ENCODE measurements at places on chromosomes 6 and 20. TPM values are rescaled to one million over a fixed set of nuclear protein-coding genes. Genes with fewer than 3 reads are reported as not detected.

DNA sequence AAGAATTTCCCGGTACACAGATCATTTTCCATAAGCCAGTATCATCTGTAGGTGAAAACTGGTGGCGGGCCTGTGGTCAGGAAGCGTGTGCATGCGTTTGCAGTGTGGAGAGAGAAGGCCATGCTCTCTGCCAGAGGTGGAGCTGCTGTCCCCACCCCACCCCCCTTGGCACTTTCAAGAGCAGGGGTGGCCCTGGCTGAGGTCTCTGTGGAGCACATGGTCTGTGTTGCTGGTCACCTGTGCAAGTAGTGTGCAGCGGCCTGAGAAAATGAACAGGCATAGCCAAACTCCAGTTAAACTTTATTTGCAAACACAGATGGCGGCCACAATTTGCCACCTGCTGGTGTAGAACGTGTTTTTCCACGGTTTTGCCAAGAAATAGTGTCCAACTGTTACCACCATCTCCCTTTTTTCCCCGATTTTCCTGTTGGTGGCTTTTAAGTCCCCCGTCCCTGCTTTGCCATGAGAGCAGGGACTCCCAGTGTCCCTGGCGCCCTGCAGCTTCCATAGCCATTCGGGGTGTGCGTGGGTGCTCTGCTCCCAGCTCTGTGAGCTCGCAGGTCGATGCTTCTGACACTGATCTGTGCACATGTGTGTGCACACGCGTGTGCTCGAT, 2.5 kb downstream of the ADRM1 start:
- DNase-seq, result no peak

DNA sequence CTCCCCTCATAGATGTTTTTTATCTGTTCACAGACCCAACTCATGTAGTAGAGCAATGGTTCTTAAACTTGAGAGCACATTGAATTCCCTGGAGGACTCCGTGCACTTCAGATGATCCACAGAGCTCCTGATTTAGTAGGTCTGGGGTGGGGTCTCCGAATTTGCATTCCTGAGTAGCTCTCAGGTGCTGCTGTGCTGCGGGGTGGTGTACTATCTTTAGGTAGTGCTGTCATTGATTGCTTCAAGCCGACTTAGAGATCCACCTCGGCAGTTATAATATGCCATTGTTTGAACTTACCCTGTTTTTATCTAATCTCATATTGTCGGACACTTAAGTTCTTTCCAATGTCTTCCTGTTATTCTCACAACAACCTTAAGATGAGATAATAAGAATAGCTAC, 45.0 kb downstream of the BMP2 start:
- DNase-seq, result no peak

DNA sequence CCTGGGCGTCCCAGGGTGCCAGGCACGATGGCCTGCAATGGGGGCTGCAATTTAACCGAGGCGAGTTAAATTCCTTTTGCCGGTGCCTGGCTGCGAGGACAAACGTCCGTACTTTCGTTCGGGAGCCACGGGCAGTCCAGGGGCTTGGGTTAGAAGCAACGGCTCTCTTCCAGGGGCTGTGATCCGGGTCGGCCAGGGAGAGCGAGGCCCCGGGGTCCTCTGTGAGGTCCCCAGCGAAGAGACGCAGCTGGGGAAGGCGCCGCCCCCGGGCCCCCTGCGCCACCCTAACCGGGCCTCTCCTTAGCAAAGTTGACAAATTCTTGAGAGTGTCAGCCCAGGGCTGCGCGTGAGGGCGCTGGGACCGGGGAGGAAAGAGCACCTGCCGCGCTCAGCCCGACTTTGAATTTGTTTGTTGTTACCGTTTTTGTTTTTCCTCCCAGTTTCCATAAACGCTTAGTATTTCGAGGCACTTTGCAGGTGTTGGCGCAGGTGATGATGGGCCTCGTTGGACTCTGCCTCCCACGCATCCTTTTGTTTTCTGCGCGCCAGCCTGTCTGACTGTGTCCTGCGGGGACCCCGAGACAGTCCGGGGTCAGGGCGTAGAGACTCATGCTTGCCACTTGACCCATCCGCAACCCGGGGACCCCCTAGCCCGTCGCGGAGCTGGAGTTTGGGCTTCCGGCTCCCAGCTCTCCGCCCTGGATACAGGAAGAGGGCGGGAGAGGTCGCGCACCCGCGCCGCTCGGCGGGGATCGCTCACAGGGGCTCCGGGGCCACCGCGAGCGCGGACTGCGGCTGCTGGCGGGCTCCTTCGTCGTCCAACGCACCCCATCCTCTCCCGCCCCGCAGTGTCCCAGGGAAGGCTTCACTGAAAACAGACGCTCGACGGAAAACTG, 5.8 kb downstream of the OLIG3 start:
- peak; percentile 18 for DNase-seq

GRCh38 chr6:19804205-19805128, 32.7 kb upstream of the ID4 start:
- peak; percentile 88 for DNase-seq

DNA sequence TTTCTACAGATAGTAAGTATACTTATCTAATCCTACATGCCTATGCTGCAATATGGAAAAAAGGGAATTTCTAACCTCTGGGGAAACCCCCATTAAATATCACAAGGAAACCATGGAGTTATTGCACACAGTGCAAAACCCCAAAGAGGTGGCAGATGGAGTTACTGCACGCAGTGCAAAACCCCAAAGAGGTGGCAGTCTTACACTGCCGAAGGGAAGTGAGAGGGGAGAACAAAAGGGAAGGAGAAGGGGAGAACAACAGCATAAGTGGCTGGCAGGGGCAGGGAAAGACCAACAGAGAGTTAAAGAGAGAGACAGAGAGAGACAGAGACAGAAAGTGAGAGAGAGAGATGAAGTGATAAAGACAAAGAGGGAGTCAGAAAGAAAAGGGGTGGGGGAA, 43.8 kb upstream of the EIF2S2 start:
- DNase-seq, result no peak

- no peak for DNase-seq
Observed at GRCh38 chr6:33960345-33961313, 156.8 kb upstream of the MLN start.

DNA sequence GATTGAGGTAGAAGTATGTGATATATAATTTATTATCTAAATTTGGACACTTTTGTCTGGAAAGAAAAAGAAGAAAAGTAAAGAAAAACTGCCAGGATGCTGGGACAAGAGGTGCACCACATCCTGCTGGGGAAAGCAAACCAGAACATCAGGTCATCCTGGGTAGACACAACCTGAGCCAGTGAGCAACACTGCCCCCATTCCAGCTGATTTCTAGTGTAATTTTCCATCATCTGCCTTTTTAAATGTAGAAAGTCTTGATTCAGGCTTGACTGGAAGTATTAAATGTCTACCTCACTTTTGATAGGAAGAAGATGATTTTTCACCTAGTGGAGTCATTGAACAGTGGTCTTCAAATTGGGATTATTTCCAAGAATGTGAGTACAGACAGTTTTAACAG, 1164.5 kb upstream of the CITED2 start:
- no peak for DNase-seq

DNA sequence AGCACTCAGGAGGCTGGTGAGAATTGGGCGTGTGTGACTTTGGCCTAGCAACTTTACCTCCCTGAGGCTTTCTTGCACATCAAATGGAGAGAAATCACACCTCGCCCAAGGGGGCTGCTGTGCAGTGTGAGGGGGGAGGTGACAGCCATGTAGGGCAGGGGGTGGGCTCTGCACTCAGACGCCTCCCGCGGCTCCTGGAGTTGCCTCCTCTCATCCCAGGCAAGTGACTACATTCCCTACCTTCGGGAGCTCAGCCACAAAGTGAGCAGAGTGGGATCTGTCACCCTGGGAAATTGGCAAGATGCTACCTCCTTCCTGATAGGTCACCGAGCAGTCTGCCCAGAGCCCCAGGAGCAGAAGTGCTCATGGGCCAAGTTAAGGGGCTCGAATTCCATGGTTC, 56.0 kb downstream of the GCNT2 start:
- DNase-seq, result no peak

DNA sequence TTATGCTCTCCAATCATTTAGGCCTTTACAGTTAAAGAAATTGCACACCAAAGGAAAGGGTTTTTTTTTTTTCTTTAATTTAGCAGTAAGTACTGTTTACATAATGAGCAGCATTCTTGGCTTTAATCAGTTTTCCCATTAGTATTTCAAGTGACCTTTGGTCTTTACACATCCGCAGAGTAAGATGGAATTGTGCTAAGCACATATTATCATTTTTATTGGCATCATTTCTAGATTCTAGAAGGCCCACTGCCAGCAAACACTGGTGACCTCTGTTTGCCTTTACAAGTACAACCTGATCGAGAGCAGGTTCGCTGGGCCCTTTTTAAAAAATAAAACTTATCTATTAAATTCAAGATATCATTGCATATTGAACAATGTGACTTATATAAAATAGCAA, 104.3 kb downstream of the ADGRG6 start:
- no peak for DNase-seq

GRCh38 chr20:5766085-5766764, 16.0 kb downstream of the SHLD1 start:
- DNase-seq, result no peak

- DNase-seq, result peak; percentile 55
Observed at GRCh38 chr6:167825332-167826229, 1.1 kb upstream of the AFDN start.

DNA sequence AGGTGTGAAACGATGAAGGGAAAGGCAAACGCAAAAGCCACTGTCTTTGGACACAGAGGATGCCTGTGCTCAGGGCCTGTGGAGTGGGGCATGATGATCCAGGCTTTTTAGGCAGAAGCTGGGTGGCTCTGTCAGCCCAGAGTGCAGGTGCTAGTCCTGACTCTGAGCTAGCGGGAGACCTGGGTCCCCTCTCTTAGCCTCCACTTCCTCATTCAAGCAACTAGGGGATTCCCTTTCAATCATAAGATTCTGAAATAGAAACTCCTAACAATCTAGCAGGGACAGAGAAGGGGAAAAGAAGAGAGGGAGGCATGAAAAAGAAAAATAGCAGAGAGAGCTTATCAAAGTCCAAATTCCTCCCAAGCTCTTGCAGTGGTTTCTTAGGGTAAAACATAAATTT, 7.6 kb upstream of the HIVEP2 start:
- no peak for DNase-seq

DNA sequence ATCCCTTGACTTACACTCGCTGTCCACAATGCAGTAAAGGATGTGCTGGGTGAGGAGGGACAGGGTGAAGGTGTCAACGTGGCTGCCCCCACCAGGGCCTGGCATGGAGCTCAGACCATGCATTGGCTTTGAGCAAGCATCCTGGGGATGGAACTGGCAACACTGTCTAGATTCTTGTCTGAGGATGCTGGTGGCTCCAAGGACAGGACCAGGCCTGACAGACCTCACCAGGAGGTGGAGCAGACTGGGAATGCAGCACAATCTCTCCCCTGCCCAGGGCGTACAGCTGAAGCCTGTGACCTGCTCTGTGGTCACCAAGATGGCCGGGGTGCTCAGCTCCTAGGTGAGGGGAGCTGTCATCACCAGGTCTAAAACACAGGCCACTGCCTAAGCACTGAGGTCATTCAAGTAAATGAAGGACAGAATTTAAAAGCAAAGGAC, 50.9 kb downstream of the MYH7B start:
- DNase-seq, result no peak

GRCh38 chr20:16476032-16476431, 97.2 kb downstream of the KIF16B start:
- no peak for DNase-seq

DNA sequence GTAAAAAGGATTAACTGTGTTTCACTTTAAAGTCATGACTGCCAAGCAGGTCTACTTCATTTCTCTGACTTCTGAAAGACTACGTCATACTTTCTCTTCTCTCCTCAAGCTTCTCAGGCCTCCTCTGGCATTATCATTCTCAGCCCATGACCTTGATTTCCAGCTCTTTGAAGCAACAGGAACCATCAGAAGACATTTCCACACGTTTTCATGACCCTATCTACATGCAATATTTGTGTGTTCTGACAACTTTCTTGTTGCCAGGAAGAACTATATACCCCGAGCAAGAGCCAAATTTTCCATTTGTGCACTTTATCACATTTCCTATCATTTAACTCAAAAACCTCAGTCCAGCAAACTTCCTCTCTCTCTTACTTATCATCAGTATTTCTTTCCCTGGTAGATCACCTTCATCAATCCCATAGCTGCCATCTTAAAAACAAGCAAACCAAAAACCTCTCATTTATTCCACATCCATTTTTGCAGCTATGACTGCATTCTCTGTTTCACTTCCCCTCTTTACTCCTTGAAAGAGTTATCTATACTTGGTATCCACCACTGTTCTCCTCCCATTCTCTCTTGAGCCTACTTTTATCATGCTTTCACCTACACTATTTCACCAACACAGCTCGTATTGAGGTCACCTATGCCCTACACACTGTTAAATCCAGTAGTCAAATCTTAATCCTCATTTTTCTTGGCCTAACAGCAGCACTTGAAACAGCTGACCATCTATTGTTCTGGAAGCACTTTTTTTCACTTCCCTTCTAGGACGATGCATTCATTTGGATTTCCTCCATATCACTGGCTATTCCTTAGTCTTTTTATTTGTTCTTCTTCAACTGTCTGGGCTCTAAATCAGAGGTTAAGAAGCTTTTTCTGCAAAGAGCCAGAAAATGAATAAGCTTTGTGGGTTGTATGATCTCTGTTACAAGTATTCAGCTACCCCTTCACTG, 47.1 kb downstream of the STX7 start:
- DNase-seq, result no peak

DNA sequence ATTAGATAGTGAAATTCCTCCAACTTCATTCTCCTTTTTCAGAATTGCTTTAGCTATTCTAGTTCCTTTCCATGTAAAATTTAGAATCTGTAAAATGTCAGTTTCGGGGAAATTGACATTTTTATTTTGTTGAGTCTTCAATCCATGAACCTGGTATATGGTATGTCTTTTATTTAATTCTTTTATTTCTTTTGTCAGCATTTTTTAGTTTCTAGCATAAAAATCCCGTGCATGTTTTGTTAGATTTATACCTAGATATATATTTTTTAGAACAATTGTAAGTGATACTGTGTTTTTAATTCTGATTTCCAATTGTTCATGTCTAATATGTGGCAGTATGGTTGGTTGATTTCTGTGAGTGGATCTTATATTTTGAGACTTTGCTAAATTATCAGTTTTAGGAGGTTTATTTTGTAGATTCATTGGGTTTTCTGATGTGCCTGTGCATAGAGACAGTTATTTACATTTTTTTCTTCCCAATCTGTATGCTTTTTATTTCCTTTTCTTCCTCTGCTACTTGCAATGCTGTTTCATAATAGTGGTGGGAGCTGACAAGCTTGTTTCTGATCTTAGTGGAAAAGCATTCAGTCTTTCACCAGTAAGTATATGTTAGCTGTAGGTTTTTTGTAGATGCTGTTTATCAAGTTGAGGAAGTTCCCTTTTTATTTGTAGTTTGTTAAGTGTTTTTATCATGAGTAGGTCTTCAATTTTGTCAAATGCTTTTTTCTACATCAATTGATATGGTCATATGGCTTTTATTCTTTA, 13.7 kb downstream of the TAB2 start:
- DNase-seq, result no peak

- no peak for DNase-seq
Observed at GRCh38 chr6:7687145-7688111, 38.5 kb upstream of the BMP6 start.

Gene TGM2
- total RNA-seq, result 1.2 TPM

Gene SCUBE3
- total RNA-seq, result 22.2 TPM

Gene GHRH
- total RNA-seq, result not detected

Gene LGSN
- total RNA-seq, result not detected

Gene HSPA1L
- 1.5 TPM for total RNA-seq

Gene RAB32
- 23.8 TPM for total RNA-seq

Gene SLC35A1
- total RNA-seq, result 15.7 TPM

Gene LIME1
- total RNA-seq, result 16.5 TPM
